CD4-positive, alpha-beta T cell (primary cell): ENCODE measurements at places on chromosomes 11 and 22.

DNA sequence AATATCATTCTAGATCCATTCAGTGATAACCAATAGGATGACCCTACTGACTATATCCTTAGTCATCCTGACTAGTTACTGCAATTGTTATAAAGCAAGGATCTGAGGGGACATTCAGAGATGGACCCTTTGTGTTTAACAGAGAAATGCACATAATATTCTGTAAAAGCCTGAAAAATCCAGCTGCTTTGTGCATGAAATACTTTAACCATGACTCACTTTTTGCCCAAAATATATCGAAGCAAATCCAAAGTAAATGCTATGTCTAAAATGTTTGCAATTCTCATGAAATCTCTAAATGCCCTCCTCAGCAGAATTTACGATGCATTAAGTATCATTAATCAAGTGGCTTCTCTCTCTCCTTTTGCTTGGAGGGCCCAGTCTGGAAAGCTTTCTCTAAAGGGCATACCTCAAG, 178.8 kb upstream of the MTMR2 start:
- DNase-seq: no peak

GRCh38 chr11:72379384-72380131, 54.8 kb downstream of the CLPB start:
- DNase-seq: no peak

DNA sequence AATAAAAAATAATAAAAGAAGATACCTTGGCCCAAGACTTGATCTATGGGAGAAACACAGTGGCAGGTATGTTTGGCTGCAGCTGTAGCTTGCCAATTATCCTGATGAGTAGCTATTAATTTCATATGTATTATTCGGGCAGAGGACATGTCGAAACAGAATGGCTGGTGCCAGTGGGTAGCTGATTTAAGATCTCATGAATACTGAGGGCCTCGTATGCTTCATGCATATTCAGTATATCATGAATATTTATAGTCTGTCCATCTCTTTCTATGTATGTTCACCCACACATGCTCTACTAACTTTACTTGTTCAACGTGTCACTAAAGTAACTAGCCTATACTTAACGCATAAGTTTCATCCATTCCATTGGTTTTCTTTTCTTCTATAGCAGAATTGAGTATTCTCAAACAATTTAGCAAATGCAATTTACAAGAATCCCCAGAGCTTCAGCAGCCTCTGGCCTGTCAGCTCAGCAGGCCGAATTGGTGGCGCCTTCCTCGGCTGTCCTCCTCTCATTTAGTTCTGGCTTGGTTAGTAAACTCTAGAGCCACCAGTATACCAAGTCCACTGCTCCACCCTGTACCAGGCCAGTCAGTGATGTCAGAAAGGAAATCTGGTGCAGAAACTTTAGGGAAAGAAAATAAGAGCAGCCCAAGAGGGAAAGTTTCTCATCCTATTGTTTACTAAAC, 17.9 kb downstream of the ART5 start:
- no peak for DNase-seq

DNA sequence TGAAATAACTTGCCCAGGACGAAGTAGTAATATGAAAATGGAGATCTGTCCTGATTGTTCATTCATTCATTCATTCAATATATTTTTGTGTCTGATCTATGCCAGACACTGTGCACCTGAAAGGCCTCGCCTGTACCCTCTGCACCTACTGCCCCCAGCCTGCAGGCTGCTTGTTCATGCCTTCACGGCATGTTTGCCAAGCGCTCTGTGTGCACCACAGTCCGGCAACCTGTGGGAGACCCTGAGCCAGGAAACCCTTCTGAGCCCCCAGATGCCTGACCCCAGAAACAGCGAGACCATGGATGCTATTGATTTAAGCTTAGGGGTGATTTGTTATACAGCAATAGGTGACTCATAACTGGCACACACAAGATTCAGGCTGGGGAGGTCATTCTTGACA, 47.0 kb downstream of the RTL6 start:
- no peak for DNase-seq

- DNase-seq: no peak
These were observed 648 bp downstream of the KCNJ11 start for GRCh38 chr11:17387811-17388210.
